Esophagus squamous epithelium (tissue), 5 donors: ENCODE measurements at places on chromosomes 11 and 22. TPM values are rescaled to one million over a fixed set of nuclear protein-coding genes. Genes with fewer than 3 reads are reported as not detected.

GRCh38 chr22:37517826-37518450 is 1.3 kb downstream of the CARD10 start:
- H3K27ac ChIP-seq: peak overlapping the region; percentile 89
- peaks cover 54% of the 10 kb centered on the region for H3K27me3 ChIP-seq
- no peaks in the 10 kb centered on the region for H3K36me3 ChIP-seq
- H3K4me3 ChIP-seq: peak overlapping the region; percentile 51
- H3K4me1 ChIP-seq: peaks cover 17% of the 10 kb centered on the region

GRCh38 chr11:75949023-75949672 is 134.1 kb downstream of the UVRAG start:
- no peak for DNase-seq
- no peaks in the 10 kb centered on the region for H3K27me3 ChIP-seq
- H3K27ac ChIP-seq: no peak overlapping the region
- H3K4me3 ChIP-seq: no peak overlapping the region
- no peaks in the 10 kb centered on the region for H3K36me3 ChIP-seq

- peaks cover 58% of the 10 kb centered on the region for H3K4me1 ChIP-seq
- no peaks in the 10 kb centered on the region for H3K27me3 ChIP-seq
- H3K4me3 ChIP-seq: peak overlapping the region; percentile 91
- H3K27ac ChIP-seq: peak overlapping the region; percentile 95
- H3K36me3 ChIP-seq: no peaks in the 10 kb centered on the region
Observed at GRCh38 chr11:63682066-63683021, 1.0 kb downstream of the RTN3 start.

DNA sequence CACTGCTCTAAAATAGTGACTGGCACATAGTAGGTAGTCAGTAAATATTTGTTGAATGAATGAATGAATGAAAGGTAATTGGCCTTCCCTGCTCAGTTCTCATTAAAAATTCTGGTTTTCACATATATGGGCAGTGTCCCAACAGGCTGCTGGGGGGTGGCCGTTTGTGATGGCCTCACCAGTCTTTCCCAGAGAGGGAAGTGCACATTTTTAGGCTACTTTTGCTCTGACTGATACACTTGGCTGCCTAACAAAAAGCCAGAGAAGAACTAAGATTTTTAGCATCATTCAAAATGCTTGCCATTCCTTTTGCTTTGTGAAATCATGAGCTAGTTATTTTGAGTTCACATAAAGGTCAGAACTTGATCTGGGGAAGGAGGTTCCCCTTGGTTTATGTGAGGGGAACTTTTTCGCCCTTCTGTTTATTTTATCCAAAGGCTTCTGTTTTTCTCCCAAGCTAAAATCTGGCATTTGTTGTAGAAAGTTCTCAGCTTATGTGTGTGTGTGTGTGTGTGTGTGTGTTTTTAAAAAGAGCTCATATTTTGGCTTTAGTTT is 83.1 kb downstream of the PTPRJ start:
- H3K4me3 ChIP-seq: no peak overlapping the region
- H3K27ac ChIP-seq: peak overlapping the region; percentile 61
- H3K4me1 ChIP-seq: peaks cover 10% of the 10 kb centered on the region
- no peaks in the 10 kb centered on the region for H3K36me3 ChIP-seq
- H3K27me3 ChIP-seq: no peaks in the 10 kb centered on the region

GRCh38 chr22:44136786-44137185 is 43.9 kb upstream of the PARVG start:
- no peak overlapping the region for H3K4me3 ChIP-seq
- H3K27ac ChIP-seq: no peak overlapping the region
- no peak for DNase-seq
- peaks cover 70% of the 10 kb centered on the region for H3K36me3 ChIP-seq
- no peaks in the 10 kb centered on the region for H3K4me1 ChIP-seq
- no peaks in the 10 kb centered on the region for H3K27me3 ChIP-seq

- no peak overlapping the region for H3K27ac ChIP-seq
- no peak overlapping the region for H3K4me3 ChIP-seq
- no peaks in the 10 kb centered on the region for H3K36me3 ChIP-seq
- peaks cover 3% of the 10 kb centered on the region for H3K4me1 ChIP-seq
- no peaks in the 10 kb centered on the region for H3K27me3 ChIP-seq
- no peak for DNase-seq
Observed at GRCh38 chr11:74775762-74776161, 27.1 kb downstream of the RNF169 start.

HMBS gene
- total RNA-seq: 13.5 TPM
